ENCODE measurements at places on chromosomes 3 and 15. TPM values are rescaled to one million over a fixed set of nuclear protein-coding genes. Genes with fewer than 3 reads are reported as not detected.

Gene DGKG
- total RNA-seq, result 9.8 TPM

DNA sequence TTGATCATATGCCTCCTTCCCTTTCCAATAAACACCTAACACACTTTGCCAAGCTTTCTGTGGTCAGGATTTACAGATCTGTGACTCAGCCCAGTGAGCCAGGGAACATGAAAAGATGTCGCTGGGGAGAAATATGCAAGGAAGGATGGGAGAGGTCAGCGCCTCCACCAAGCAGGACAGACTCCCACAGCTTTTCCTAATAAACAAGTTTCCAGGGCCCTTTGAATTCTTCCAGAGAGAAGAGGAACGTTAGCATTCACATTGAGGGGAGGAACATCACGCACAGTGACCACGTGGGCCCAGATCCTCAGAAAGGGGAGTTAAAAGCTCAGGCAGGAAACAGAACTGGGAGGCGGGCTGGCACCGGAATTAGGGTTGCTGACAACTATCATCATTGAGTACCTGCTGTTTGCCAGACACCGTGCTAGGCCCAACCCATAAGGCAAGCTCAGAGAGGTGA is 33.3 kb upstream of the MRPS22 start:
- DNase-seq, result peak; percentile 85
- no peak overlapping the region for H3K4me3 ChIP-seq
- H3K27ac ChIP-seq, result peak overlapping the region; percentile 58

DNA sequence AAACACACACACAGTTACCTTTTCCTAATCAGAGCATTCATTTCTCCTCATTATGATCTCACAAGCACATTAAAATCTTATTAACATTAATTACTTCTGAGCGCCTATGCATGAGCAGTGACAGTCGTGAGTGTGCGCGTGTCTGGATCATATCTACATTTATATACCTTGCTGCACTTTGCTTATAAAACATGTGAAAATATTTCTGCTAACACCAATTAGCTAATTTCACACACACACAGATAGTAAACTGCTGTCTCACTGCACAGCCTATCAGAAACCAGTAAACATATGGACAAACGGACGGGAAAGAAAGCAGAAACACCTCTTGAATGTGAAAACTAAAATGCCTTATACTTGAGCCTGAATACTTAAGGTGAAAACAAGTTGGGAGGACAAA is 64.8 kb downstream of the ZBTB20 start:
- H3K4me1 ChIP-seq, result no peaks in the 10 kb centered on the region
- no peaks in the 10 kb centered on the region for H3K27me3 ChIP-seq
- no peaks in the 10 kb centered on the region for H3K36me3 ChIP-seq
- H3K4me3 ChIP-seq, result no peak overlapping the region
- H3K27ac ChIP-seq, result no peak overlapping the region
- DNase-seq, result no peak

DNA sequence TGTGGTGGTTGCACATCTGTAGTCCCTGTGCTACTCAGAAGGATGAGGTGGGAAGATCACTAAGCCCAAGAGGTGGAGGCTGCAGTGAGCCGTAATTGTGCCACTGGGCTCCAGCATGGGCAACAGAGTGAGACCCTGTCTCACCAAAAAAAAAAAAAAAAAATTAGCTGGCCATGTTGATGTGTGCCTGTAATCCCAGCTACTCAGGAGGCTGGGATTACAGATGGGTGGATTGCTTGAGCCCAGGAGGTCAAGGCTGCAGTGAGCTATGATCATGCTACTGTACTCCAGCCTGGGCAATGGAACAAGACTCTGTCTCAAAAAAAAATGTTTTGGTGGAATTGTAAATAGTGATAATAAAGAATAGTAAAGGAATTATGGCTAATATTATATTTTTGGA is 9.9 kb downstream of the ATRIP start:
- no peak overlapping the region for H3K27ac ChIP-seq
- DNase-seq, result no peak
- no peak overlapping the region for H3K4me3 ChIP-seq
- H3K36me3 ChIP-seq, result peaks cover 4% of the 10 kb centered on the region

DNA sequence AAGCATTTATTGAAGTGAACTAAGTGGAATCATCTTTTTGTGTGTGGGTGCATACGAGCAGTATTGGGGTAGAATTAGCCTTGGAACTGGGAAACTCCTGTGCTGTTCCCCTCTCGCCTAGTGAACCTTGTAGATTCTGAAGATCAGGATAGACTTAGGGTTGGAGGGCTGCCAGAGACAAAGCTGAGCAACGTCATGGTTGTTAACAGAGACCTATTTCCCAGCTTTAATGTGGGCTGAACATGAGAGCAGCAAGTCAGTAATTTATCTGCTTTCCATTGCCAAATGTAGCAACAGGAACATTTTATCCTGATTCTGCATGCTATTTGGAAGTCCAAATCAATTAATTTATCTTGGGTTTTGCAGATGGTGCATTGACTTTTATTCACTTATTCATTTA is 246.6 kb downstream of the IL20RB start:
- no peak overlapping the region for H3K4me3 ChIP-seq
- H3K4me1 ChIP-seq, result no peaks in the 10 kb centered on the region
- H3K36me3 ChIP-seq, result no peaks in the 10 kb centered on the region

GRCh38 chr3:88691081-88691480 is 416.3 kb upstream of the EPHA3 start:
- H3K4me1 ChIP-seq, result no peaks in the 10 kb centered on the region
- no peak overlapping the region for H3K4me3 ChIP-seq
- no peaks in the 10 kb centered on the region for H3K27me3 ChIP-seq

- H3K4me1 ChIP-seq, result no peaks in the 10 kb centered on the region
- H3K27me3 ChIP-seq, result no peaks in the 10 kb centered on the region
- H3K36me3 ChIP-seq, result no peaks in the 10 kb centered on the region
- H3K4me3 ChIP-seq, result no peak overlapping the region
These were observed 43.8 kb downstream of the POMGNT2 start for GRCh38 chr3:43062040-43062563.

Gene NR2E3
- total RNA-seq, result 2.1 TPM

GRCh38 chr3:194141415-194142155 is 5.6 kb downstream of the HES1 start:
- peaks cover 65% of the 10 kb centered on the region for H3K4me1 ChIP-seq
- peak overlapping the region; percentile 46 for H3K4me3 ChIP-seq
- H3K27ac ChIP-seq, result peak overlapping the region; percentile 99
- H3K27me3 ChIP-seq, result no peaks in the 10 kb centered on the region

All from PC-9 (cell line).